ENCODE measurements at places on chromosomes 12 and 14.

DNA sequence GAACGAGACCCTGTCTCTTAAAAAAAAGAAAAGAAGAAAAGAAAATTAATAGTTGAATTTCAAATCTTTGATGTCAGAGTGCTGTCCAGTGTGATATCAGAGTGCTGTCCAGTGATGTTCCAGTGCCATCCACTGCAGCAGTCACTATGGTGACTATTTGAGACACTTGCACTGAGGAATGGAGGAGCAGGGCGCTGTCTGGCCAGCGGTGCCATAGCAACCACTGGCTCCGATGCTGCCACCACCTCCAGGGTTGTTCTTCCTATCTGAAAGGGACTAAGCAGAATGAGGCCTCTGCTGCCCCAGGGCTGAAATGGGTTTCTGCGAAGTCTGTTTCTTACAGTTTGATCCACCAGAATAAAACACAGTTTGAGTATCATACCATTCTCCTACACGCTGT, 272.9 kb downstream of the NUAK1 start:
- no peak for ATAC-seq

GRCh38 chr14:53927171-53927570, 29.5 kb downstream of the BMP4 start:
- ATAC-seq: no peak

DNA sequence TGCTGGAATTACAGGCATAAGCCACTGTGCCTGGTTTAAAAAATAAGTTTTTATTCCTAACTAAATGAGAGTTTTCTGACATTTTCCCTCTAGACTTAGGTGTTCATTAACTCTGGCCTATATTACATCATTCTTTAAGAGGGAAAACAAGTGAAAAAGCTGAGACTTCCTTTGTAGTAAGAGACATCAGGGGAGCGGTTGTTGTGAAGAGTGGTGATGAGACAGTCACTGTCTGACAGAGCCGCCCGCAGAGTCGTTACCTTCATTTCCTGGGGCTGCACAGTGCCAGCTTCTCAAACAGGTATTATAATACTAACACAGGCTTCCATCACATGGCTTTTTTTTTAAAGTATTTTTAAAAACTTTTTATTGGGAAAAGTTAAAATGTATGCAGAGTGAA, 19.7 kb upstream of the TDRD9 start:
- ATAC-seq: no peak

GRCh38 chr12:32116897-32117296, 10.2 kb downstream of the BICD1 start:
- ATAC-seq: no peak
